Stimulated activated CD8-positive, alpha-beta memory T cell treated with anti-CD3 and anti-CD28 coated beads, Interleukin-15, amount 100 ng/mL, for 48 hours (primary cell): ENCODE measurements at places on chromosomes 4 and X.

DNA sequence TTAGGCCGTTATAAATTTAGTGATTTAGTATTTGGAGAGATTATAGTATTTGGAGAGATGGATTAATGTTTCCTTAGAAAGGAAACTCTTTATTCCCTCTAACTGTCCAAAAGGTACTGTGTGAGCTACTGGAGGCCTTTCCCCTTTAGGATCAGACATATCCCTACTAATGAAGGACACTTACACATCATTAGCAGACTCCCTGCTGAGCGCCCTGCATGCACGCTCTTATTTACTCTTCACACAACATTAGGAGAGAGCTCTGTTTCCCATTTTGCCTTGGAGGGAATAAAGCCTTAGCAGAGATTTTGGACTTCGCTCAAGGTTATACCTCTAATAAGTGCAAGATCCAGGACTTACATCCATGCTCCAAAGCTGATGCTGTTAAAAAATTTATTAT is 17.8 kb upstream of the STOX2 start:
- DNase-seq, result no peak

DNA sequence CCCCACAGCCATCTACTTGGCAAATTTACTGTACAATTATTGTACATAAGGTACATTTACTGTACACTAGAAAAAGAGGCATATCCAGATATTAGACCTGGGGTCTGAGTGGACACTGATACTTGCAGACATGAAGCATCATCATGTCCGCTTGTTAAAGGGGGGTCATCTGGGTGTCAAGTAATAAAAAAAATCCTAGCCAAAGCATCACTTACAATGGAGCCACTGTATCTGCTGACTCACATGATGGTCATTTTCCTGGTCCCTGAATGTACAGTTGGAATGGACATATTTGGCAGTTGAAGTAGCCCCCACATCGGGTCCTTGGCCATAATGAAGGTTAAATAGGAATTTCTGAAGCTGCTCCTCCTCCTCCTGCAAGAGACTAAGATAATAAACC is 228.8 kb downstream of the THOC2 start:
- DNase-seq, result no peak

GRCh38 chr4:45082101-45082500 is 355.7 kb upstream of the GNPDA2 start:
- no peak for DNase-seq

GRCh38 chr4:986428-986878 is 391 bp upstream of the IDUA start:
- no peak for DNase-seq

GRCh38 chr4:89599026-89599425 is 237.9 kb downstream of the SNCA start:
- no peak for DNase-seq

DNA sequence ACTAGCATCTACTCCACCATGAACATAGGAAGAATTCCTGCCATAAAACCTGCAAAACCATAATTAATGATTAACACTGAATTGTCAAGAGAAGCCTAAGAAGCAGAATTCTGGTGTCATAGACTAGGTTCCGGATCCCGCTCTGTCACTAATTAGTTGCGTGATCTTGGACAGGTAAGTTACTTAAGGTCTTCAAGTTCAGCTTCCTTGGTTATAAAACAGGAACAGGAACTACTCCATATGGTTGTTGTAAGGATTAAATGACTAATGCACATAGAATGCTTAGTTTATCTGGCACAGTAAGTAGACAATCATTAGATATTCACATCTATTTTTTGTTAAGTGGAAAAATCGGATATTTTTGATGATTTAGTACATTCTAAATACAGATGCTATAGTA is 14.3 kb downstream of the G3BP2 start:
- no peak for DNase-seq

DNA sequence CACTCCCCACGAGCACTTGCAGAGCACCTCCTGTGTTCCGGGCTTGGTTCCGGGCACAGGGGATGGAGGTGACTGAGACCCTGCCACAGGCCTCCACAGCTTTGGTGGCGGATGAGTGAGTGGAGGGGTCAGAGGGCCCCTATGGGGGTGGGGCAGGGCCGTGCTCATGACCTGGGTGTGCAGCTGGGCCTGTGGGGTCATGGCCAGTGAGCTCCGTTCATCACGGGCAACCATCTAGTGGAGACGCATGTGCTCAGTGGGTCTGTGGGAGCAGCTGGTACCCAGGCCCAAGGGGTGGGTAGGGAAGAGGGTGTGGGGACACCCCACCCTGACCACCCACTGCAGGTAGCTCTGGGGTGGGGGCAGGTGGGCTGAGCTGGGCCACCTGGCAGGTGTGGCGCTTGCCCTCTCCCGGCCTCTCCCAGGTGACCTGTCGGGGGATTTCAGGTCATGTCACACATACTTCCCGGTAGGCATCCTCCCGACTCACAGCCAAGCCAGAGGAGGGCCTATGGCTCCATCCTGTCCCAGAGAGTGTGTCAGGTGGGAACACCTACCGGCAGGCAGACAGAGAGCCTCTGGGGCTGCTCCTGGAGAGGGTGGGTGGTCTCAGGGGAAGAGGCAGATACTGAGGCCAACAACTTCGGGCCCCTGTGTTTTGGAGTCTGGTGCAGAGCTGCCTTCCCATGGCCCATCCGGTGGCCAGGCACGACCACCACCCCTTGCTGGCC is 3.6 kb downstream of the PSAPL1 start:
- DNase-seq, result no peak

DNA sequence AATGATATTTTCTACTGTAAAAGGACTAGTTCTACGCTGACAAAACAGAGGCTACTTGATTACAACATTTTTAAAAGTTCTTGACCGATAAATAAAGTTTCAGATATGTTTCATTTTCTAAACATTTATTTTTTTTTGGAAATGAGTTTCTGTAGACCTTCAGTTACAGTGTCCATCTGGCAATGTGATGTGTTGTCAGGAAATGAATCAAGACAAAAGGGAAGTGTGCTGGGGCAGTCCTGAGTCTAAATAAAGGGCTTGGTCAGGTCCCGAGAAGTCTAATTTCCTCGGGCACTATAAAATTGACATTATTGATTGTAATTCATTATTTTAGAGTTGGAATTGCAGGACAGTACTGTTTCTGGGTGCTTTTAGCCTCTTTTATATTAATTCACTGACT is 57.0 kb upstream of the FTHL17 start:
- no peak for DNase-seq

DNA sequence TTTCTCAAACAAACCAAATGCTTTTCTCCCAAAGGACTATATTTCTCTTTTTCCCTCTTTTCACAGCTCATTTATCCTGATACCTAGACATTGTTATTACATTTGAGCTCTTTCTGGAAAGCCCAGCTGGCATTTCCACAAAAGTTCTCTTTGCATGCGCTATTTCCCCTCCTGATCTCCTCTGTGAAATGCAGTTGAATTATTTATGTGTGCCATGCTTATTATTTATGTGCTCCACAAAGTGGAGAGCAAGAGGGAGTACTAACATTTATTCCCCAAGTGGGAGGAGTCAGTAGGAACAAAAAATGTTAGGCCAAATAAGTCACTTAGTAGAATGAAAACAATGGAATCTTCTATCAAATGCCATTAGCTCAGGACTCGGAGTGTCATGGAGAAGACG is 626.6 kb upstream of the IGFBP7 start:
- no peak for DNase-seq

DNA sequence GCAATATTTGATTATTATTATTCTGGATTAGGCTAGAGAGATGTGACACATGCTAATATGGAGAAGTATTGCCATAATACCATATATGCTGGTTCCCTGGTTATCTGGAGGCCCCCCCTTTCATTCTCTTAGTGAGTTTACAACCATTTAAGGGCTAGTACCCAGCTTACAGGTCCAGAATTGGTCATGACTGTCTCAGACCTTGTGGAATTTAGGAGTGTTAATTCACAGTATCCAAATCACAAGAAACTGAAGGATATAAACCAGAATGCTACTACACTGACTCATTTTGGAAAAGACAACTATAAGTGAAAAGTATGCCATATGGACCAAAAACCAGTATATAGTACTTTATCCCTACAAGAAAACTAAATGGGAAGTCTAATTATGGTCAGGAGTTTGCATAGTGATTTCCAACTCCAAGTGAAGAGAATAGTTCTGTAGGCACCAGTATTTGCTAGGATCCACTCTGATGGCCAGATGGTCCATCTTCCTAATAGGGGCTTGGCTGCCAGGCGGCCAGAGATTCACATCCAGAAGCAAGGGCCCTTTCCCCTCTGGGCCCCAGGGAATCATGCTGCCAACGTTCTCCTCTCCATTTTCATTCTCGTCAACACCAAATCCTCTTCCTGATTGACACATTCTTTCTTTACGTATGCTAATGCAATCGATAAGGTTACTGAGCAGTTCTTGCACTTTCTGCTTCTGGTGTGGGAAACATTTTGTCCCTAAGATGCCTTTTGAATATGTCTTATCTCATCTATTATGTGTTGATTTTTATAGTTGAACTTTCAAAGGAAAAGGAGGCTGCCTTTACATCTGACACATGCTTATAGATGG is 123.6 kb downstream of the SHROOM3 start:
- no peak for DNase-seq

GRCh38 chrX:132986556-132986955 is 28.1 kb upstream of the HS6ST2 start:
- DNase-seq, result no peak

DNA sequence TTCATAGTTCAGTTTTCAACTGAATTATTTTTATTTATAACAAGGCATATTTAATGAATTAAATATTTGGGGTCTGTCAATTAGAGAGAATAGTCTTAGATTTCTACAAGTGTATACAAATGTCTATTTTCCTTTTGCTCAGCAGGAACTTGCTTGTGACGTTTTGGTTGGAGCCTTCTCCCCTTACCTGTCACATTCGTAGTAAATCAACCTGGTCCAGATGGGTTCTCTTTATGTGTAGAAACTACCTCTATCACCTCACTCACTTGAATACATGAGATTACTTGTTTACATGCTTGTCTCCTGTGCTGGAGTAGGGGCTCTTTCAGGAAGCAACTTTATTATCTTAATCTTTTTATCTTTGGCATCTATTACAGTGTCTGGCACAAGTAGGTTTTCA is 938.3 kb upstream of the IGFBP7 start:
- no peak for DNase-seq

DNA sequence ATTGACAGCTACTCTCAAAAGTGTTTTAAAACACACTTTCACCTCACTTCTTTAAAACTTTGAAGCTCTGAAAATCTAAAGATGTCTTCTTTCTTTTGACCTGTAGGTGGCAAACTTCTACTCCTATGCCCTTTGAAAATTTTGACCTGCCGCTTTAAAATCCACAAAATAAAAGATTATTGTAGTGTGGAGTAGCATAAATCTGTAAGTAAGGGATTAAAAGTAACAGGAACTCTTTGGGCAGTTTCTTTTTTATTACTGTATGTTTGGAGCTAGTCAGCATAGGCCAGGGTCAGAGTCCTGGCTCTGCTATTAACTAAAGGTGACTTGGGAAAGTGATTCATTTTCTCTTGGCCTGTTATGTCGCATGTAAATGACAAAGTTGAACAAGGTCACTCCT is 25.5 kb downstream of the BBS12 start:
- DNase-seq, result no peak

- no peak for DNase-seq
These were observed 41.0 kb upstream of the SH3RF1 start for GRCh38 chr4:169311643-169312365.

DNA sequence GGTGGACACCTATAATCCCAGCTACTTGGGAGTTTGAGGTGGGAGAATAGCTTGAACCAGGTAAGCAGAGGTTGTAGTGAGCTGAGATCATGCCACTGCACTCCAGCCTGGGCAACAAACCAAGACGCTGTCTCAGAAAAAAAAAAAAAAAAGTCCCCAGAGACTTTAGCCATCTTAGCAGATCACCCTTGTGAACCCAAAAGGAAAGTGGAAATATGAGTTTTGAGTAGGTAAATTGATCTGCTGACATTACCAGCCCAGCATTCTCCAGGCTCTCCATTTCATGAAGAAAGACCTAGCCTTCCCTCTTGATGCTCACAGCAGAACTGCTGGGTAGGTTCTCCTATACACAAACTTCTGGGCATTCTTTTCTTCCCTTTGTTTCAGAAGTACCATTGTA is 24.5 kb upstream of the HNRNPD start:
- no peak for DNase-seq

- no peak for DNase-seq
These were observed 19.0 kb downstream of the HCCS start for GRCh38 chrX:11130136-11130535.
